ENCODE measurements at places on chromosomes 13 and 19.
A peak's percentile ranks its signal among the peaks of the same experiment; 100 is the strongest.

- no peak for DNase-seq
Observed at GRCh38 chr19:45575216-45575615, 9.4 kb downstream of the OPA3 start.

DNA sequence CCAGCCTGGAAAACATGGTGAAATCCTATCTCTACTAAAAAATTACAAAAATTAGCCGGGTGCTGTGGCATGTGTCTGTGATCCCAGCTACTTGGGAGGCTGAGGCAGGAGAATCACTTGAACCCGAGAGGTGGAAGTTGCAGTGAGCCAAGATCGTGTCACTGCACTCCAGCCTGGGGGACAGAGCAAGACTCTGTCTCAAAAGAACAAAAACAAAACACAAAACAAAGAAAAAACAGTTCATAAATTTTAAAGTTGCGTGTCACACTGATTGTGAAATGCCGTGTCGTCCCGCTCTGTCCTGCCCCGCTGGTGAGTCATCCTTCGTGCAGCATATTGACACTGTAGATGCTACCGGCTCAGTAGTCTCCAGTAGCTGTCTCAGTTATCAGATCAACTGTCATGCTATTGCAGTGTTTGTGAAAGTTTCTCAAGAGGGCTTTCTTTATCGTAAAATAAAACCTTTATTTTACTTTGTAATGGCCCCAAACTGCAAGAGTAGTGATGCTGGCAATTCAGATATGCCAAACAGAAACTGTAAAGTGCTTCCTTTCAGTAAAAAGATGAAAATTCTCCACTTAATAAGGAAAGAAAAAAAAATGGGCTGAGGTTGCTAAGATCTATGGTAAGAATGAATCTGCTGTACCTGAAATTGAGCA lies 36.4 kb upstream of the IGFL1 start:
- DNase-seq = peak; percentile 36

- no peak for DNase-seq
Observed at GRCh38 chr19:56142087-56142787, 1.1 kb downstream of the ZNF444 start.

GRCh38 chr13:98807774-98808173 lies 55.3 kb upstream of the SLC15A1 start:
- no peak for DNase-seq

DNA sequence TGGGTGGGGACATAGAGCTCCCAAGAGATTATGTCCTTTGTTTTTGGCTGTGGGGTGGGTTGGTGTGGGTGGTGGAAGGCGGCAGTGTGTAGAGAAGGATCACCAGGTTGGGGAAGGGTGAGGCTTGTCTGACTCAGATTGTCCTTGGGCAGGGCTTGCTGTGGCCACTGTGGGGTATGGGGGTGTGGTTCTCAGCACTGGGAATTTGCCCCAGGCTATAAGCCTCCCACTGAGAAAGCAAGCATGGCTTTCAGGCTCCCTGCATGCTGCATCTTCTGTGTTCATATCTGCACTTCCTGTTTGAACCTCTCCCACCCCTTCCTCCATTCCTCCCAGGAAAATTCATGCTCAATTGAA lies 34.9 kb downstream of the DNAJC15 start:
- no peak for DNase-seq

GRCh38 chr13:104314926-104315535 lies 1248.8 kb upstream of the SLC10A2 start:
- DNase-seq = no peak

GRCh38 chr13:114067886-114068651 lies 64.4 kb downstream of the RASA3 start:
- no peak for DNase-seq

GRCh38 chr19:47190167-47190727 lies 40.8 kb downstream of the BBC3 start:
- DNase-seq = no peak

GRCh38 chr19:55160128-55160985 lies 2.8 kb upstream of the TNNI3 start:
- peak; percentile 47 for DNase-seq

- DNase-seq = no peak
Observed at GRCh38 chr19:33150852-33151518, 19.1 kb downstream of the WDR88 start.

- no peak for DNase-seq
Observed at GRCh38 chr19:47521473-47522180, 6.8 kb upstream of the NAPA start.

DNA sequence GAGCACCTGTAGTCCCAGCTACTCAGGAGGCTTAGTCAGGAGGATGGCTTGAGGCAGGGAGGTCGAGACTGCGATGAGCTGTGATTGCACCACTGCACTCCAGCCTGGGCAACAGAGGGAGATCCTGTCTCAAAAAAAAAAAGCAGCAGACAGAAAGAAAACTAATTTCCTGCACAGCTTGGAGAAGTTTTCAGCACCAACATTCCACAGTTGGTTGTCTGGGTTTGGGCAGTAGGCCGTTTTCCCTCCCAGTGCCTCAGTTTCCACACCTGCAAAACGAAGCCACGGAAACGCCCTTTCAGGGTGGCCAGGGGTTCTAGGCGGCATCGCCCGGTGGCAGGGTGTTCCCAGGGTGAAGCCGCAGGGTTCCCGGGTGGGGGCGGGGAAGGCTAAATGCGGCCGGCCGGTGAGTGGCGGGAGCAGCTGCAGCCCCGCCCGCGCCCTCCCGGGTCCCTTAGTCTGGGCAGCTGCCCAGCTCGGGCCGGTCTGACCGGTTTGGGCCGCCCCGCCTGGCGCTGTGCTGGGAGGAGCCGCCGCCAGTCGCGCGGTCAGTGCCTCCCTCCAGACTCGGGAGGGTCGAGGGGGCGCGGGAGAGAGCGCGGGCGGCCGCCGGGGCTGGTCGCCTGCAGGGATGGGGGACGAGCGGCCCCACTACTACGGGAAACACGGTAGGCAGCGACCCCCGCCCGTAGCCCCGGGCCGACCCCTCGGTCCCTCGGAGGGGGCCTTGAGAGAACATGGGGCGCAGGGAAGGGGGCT lies at the start of gene SLC44A2:
Gene SLC44A2 (plus strand): TSS at position 551 of the 759 bp plus-strand sequence. CDS start 81 bp downstream, at position 632.
- DNase-seq = no peak

DNA sequence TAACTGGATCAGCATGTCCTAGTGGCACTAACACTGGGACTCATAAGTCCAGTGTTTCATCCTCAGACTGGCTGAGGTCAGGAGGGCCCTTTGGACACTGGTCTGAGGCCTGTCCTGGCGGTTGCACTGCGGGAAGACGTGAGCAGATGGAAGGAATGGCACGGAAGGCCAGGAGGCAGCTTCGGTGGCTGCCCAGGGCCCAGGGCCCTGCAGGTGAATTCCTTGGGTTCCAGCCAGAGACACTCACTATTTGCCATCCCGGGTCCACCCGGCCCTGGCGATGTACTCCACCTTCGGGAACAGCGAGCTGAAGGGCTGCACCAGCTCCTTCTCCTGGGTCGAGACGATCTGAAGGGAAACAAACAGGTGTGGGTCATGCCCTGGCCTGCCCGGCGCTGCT lies 26.3 kb downstream of the DPP9 start:
- DNase-seq = no peak

DNA sequence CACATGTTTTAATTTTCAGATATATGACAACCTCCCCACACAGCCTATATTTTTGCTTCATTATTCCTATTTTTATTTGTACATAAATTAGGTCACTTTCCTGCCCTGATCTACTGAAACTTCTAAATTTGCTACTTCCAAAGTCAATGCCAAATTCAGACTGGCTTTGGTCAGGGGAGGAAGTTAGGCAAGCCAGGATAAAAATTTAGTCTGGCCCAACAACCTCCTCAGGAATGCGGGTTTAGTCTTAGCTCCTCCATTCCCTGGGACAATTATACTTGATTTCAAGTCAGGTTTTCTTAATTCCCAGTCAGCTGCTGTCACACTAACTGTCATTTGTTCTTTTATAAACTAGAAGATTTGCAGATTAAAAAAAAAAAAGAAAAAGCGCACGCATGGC lies 84.3 kb downstream of the TM9SF2 start:
- no peak for DNase-seq

DNA sequence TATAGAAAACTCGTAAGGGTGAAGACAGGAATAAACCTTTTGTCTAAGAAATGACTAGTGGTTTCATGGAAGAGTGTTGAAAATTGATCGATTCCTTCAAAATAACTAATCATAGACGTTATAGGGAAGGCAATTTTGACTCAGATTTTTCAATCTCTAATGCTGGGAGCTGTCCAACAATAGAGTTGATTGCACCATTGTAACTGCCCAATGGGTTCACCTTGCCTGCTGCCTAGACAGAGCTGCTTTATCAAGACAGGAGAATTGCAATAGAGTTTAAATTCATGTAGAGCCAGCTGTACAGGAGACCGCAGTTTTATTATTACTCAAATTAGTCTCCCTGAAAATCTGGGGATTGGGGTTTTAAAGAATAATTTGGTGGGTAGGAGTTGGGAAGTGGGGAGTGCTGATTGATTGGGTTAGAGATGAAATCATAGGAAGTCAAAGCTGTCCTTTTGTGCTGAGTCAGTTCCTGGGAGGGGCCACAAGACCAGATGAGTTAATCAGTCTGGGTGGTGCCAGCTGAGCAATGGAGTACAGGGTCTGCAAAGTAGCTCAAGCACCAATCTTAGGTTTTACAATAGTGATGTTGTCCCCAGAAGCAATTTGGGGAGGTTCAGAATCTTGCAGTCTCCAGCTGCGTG lies 16.8 kb upstream of the ADGRE2 start:
- no peak for DNase-seq

All from fibroblast of skin of left quadriceps (primary cell).